ENCODE measurements at places on chromosomes 11 and 22.

- DNase-seq: no peak
Measured at GRCh38 chr11:128908391-128909246, 17.5 kb downstream of the KCNJ5 start.

- DNase-seq: no peak
Measured at GRCh38 chr22:32800158-32800882, 1.2 kb upstream of the TIMP3 start.

- no peak for DNase-seq
Measured at GRCh38 chr11:114078423-114078822, 18.9 kb downstream of the ZBTB16 start.

DNA sequence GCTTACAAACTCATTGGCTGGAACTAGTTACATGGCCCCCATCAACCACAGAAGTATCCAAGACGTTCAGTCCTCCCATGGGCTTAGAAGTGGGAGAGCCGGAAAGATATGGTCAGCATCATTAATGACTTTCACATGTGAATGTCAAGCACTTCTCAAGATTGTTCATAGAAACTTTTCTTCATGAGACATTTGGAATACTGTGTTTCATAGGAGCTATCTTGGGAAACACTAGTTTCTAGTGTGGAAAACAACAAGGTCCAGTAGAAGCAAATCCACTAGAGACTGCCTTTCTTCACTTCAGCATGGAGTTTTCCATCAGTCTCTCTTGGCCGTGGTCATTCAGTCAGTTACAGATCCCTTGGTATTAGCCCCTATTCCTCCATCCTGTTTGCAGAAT lies 160.9 kb downstream of the C11orf91 start:
- DNase-seq: no peak

DNA sequence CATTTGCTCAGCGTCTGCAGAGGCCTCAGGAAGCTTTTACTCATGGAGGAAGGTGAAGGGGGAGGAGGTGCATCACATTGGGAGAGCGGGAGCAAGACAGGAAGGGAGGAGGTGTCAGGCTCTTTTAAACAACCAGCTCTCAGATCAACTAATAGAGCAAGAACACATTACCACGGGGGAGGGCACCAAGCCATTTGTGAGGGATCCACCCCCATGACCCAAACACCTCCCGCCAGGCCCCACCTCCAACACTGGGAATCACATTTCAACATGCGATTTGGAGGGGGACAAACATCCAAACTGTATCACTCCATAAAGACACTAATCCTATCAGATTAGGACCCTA lies 18.9 kb upstream of the THY1 start:
- DNase-seq: no peak

DNA sequence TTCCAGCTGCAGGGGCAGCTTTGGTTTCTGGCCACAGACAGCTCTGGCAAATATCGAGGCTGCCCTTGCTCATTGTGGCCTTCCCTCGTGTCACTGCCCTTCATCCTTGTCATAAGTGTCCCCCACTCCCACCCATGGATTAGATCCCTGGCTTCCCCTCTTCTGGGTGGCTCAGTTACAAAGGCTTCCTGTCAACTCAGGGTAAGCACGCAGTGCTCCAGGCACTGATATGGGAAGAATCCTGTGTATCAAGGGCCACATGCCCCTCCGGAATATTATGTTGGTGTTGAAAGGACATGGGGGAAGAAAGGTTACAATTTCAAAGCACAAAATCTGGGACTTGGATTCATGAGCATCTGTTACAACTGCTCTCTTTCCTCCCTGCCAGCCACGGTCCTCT lies 128.1 kb downstream of the DBX1 start:
- DNase-seq: no peak

DNA sequence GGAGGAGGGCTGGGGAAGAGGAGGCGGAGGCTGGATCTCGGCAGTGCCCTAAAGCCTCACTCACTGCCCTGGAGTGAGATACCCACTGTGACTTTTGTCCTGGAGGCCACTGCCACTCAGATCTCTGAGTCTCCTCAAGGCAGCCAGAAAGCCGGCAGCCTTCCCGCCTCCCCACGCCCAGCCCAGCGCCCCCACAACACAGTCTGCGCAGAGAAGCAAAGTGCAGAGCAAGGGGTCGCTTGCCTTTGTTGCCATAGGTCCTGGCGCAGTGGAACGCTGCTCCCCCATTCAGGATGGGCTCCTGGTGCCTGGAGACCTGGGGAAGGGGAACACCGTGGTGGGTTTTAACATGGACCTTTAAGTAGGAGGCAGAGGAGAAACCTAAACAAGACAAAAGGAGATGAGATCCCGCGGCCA lies 17.6 kb downstream of the PATZ1 start:
- no peak for DNase-seq

GRCh38 chr11:83299681-83300080 lies 13.5 kb upstream of the CCDC90B start:
- DNase-seq: no peak

GRCh38 chr22:46703171-46703995 lies 34.7 kb downstream of the CERK start:
- no peak for DNase-seq

- DNase-seq: no peak
Measured at GRCh38 chr11:115845872-115846271, 341.7 kb upstream of the CADM1 start.

DNA sequence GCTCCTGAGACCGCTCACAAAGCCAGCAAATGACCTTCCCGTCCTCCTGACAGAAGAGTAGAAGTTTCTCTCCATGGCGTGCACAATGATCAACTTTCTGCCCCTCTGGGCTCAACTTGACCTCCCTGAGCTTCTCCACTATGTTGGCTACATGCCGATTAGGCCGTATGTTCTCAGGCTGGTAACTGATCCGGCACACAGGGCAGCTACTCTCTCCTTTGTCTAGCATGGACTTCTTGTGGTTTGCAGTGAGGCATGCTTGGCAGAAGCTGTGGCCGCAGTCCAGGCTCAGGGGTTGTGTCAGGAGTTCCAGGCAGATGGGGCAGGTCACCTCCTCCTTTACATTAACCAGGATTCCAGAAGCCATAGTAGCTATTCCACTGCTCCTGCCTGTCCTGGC lies 5.1 kb downstream of the TRIM5 start:
- no peak for DNase-seq

- no peak for DNase-seq
Measured at GRCh38 chr11:11396301-11397035, 43.4 kb upstream of the CSNK2A3 start.

DNA sequence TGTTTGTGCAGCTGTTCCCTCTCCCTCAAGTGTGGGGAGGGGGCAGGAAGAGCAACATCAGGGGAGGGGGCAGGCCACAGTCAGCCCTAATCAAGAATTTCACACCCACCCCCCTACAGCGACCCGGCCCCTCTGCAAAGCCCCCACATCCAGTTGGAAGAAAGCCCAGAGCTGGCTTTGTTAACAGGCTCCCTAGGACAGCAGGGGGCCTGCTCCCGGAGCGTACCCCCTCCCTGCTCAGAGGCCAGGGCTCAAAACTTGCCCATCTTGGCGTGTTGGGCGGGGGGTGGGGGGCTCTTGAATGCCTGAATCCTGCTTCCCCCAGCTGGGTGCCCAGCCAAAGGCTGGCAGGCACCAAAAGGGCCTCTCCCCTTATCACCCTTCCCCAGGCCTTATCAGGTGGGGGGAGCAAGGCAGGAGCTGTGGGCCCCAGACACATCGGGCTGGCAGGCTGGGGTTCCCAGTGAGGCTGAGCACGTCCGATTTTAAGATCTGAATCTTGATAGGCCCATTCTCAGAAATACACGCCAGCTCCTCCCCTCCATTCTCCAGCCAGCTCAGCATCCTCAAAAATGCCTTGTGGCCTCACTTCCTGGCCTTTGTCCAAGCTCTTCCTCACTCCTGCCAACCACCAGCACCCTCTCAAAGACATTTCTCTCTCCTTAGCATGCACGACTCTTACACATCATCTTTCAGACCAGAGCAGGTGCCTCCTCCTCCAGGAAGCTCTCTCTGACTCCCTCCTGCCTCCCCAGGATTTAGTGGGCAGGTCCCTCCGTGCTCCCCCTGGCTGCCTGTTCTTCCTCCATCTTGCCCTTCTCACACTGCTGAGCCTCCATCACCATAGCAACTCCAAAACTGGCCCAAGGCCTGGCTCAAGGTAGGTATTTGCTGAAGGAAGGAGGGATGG lies 384.8 kb downstream of the MN1 start:
- no peak for DNase-seq

DNA sequence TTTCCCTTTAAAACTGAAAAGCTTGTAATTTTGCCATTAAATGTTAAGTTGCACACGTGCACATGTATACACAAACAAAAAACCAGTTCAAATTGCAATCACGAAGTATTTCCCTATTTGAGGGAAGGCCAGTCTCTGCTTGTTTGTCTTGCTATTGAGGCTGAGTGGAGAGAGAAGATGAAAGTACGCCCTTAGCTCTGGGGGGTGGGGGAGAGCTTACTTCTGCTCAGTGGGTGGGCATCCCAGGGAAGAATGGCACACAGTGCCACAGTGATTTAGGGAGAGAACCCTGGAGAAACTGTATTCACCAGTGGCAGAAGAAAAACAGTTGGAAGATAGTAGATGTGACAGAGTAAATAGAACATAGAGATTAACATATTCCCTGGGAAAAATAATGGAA lies 8.7 kb downstream of the YAP1 start:
- no peak for DNase-seq

All from activated CD8-positive, alpha-beta memory T cell treated with anti-CD3 and anti-CD28 coated beads for 1 hour (primary cell).